ENCODE measurements at places on chromosomes 12 and 14.

- no peak for DNase-seq
Observed at GRCh38 chr12:107610021-107610859, 75.4 kb upstream of the PWP1 start.

DNA sequence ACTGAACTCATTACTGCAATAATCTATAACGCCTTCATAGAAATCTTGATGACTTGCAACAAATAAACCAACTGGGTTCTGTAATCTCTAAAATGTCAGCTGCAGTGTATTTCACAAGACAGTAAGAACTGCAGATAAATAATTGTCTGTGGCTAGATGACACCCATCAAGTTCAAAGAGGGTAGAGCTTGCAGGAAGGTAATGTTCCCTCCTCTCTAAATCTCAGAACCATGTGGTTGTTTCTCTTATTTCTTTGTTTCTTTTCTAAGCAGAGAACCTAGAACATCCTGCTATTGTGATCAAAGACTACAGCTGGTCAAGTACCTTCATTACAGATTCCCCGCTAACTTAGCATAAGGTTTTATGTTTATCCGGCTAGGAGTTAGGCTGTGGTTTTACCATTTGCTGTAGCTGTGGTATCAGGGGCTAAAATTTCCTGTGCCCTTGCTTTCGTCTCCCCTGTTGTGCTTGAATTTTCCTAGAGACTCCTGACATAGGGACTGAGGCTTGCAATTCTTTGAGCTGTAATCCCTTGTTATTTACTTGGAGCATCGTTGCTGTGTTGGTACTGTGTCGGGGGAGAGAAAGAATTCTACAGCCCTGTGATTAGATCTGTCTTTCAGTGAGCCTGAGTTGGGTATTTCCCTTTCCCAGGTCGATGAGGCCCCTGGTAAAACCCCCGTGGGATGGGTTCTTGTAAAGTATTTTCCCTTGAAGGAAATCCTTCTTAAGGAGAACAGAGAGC lies 253.1 kb upstream of the BTG1 start:
- DNase-seq, result no peak

DNA sequence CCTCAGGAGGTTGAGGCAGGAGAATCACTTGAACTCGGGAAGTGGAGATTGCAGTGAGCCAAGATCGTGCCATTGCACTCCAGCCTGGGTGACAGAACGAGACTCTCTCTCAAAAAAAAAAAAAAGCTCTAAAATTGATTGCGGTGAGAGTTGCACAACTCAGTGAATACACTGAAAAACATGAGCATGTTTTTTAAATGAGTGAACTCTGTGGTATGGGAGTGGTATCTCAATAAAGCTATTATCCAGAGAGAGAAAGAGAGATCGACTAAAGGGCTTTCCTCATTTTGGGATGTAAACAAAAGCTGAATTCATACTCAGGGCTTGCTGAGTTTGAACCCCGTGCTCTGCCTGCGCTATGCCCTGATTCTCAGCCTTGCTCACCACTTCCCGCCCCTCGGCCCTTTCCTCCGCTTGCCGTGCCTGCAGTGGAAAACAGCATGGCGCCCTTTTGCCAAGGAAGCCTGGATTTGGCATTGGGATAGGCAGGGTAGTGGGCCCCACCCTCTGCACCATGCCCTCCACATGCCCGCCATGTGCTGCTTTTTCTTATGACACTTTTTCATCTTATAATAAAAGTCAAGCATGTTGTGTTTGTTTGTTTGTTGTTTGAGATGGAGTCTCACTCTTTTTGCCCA lies 102.5 kb downstream of the LGMN start:
- no peak for DNase-seq

DNA sequence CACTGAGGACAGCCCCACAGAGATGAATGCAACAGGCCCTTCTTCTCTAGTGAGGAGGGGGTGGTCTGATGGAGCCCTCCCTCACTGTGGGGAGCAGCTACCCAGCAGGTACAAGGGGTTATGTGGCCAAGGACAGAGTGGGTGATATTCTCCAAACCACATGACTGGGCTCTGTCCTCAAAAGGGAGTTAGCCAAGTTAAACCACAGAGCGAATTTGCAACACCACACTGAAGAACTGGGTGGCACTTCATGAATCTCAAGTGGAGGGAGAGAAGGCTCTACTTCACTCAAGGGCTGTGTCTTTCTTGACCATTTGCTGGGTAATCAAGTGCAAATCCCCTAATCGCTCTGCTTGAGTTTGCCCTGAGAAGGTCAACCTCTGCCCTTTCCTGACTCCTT lies 12.5 kb downstream of the GPR68 start:
- DNase-seq, result no peak

DNA sequence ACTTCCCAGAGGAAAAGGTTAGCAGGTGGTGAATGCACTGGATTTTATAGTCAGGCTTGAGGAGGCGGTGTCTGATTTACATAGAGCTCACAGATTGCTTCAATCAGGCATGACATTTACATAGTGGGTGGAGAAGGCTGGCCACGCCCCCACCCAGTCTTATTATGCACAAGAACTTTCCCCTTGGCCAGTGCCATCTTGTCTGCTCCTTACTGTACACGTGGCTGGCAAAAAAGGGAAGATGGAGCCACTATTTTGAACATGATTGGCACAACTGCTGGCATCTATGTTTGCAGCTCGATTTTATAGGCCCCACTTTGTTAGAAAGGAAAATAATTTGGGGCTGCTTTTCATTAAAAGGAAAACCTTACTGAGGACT lies 10.9 kb upstream of the LGMN start:
- no peak for DNase-seq

GRCh38 chr14:72049462-72049861 lies 117.2 kb downstream of the RGS6 start:
- DNase-seq, result peak; percentile 8

All from stimulated activated naive CD4-positive, alpha-beta T cell treated with Interleukin-2 at 50 U/mL for 16 hours (primary cell).